ENCODE measurements at places on chromosomes 11 and 22.
A peak's percentile ranks its signal among the peaks of the same experiment; 100 is the strongest.

DNA sequence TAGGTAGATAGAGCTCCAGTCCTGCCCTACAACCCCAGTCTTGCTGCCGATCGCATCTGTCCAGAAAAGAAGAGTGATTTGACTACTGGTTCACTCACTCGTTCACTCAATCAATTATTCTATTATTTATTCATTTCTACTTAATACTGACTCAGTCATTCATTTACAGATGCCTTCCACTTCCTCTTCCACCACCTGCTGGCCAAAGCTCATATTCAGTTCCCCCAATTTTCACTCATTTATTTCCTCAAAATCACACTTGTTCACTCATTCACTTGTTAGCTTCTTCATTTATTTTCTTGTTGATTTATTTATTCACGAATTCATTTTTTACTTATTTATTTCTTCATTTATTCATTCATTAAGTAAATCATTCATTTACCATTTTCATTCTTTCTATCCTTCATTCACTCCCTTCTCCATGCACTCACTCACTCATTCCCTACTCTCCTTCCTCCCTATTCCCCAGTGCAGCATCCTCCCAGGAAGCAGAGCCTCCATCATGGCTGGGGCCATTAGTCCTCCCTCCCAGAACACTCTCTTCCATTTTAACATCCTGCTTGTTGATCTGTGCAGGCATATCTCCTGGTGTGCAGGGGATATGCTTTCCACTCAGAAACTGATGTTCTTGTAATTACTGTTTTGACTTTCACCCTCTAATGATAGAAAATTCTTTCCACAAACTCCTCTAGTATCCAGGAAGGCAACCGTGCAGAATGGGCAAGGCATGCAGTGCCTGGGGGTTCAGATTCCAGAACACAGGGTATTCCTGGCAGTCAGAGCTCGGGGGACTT is 281.0 kb downstream of the TENM4 start:
- DNase-seq: no peak

- no peak for DNase-seq
Observed at GRCh38 chr22:44448271-44448830, 49.7 kb downstream of the RTL6 start.

DNA sequence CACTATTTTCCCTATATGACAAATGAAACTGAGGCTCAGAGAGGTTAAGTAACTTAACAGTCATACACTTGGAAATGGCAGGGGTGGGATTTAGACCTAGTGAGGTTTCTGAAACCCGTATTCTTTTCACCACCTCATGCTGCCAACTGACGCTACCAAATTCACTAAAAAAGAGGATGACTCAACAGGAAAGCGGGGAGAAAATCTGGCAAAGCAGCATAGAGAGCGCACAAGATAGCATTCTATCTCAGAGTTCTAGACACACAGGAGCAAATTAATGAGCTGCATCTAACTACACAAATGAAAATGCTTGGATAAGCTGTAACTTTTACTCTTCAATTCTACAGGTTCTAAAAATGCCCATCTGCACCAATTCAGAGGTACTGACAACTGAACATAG is 136.4 kb downstream of the RBFOX2 start:
- no peak for DNase-seq

DNA sequence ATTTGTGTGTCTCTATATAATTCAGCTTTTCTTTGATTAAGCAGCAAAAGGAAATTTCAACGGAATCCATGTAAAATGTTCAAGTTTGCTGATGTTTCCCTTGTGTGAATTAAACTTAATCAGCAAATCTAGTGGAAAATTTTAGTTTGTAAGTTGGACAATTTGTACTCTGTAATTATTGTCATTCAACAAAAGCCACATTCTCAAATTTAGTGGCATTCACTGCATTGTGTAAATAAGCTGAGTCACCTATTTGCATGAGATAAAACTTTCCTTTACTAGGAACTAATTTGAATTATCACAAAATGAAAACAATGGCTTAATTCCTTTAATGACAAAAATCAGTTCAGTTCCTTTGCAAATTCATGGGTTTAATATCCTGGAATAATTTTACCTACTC is 784.2 kb upstream of the CCDC179 start:
- no peak for DNase-seq

DNA sequence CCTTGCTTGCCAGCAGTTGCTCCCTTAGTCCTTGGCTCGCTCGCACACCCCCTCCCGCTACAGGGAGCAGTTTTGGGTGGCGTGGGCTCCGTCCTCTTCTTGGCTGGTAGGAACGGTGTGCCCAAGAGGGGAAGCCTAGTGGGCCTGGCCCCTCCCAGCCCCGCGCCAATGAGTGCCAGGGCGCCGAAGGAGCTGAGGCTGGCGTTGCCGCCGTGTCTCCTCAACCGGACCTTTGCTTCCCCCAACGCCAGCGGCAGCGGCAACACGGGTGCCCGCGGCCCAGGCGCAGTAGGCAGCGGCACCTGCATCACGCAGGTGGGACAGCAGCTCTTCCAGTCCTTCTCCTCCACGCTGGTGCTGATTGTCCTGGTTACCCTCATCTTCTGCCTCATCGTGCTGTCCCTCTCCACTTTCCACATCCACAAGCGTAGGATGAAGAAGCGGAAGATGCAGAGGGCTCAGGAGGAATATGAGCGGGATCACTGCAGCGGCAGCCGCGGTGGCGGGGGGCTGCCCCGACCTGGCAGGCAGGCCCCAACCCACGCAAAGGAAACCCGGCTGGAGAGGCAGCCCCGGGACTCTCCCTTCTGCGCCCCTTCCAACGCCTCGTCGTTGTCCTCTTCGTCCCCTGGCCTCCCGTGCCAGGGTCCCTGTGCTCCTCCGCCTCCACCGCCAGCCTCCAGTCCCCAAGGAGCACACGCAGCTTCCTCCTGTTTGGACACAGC is 1.6 kb downstream of the C11orf87 start:
- no peak for DNase-seq

- no peak for DNase-seq
Observed at GRCh38 chr11:121892131-121892681, 223.8 kb downstream of the BLID start.

DNA sequence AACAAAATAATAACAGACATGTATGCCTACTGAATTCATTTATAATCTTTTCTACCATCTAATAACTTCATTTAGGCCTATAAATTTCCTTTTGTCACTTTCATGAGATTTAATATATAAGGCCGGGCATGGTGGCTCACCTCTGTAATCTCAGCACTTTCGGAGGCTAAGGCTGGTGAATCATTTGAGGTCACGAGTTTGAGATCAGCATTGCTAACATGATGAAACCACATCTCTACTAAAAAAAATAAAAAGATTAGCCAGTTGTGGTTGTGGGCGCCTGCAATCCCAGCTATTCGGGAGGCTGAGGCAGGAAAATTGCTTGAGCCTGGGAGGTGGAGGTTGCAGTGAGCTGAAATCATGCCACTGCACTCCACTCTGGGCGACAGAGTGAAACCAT is 14.2 kb upstream of the NTM start:
- no peak for DNase-seq

DNA sequence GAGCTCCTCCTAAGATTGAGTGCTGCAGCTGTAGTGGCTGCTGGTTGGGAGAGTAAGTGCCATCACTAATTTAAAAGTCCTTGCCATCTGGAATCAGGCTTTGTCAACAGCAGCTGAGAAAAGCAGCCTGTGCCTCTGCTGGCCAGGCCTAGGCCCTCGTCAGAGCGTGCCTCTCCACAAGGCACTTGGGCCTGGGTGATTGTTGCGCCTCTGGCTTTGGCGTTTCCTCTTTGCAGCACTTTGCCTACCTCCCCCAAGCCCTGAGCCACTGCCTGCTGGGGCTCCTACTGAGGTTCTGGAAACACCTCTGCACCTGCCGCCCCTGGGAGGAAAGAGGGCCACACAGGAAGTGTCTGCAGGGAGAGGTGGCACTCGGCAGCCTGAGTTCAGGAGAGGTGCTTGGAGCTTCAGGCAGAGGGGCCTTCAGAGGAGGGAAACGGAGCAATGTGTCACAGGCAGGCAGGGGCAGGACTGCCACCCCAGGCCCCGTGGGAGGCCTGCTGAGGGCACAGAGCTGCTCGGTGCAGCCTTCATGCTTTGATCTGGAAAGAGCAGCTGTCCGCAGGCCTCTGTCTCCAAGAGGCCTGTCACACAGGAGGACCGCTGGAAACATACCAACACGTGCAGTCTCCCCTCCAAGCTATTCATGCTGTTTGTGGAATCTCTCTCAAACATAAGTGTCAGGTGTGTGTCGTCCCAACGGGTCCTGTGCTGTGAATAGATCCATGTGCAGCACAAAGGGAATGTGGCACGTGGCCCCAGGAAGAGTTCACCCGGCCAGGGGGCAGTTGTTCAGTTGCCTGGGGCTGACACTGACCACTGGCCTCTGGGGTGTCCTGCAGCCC is 61.5 kb upstream of the EMID1 start:
- DNase-seq: no peak

DNA sequence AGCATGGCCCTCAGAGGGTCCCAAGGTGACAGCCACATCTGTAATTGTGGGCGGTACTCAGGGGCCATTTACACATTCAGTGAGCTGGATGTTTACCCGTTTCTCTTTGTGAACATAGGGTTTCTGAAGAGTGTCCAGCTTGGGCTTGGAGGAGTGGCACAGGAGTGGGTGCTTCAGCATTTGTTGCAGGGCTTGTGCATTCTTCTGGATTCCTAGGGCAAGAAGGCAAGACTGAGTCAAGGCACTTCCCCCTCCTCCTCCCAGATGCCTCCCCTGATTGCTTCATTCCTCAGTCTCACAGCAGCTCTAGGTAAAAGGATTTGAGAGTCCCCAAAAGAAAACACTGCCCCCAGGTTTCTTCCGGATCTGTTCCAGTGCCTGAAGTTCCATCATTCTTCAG is 95.4 kb downstream of the RNF169 start:
- DNase-seq: no peak

GRCh38 chr11:66321606-66322005 is 4.8 kb upstream of the CD248 start:
- no peak for DNase-seq

DNA sequence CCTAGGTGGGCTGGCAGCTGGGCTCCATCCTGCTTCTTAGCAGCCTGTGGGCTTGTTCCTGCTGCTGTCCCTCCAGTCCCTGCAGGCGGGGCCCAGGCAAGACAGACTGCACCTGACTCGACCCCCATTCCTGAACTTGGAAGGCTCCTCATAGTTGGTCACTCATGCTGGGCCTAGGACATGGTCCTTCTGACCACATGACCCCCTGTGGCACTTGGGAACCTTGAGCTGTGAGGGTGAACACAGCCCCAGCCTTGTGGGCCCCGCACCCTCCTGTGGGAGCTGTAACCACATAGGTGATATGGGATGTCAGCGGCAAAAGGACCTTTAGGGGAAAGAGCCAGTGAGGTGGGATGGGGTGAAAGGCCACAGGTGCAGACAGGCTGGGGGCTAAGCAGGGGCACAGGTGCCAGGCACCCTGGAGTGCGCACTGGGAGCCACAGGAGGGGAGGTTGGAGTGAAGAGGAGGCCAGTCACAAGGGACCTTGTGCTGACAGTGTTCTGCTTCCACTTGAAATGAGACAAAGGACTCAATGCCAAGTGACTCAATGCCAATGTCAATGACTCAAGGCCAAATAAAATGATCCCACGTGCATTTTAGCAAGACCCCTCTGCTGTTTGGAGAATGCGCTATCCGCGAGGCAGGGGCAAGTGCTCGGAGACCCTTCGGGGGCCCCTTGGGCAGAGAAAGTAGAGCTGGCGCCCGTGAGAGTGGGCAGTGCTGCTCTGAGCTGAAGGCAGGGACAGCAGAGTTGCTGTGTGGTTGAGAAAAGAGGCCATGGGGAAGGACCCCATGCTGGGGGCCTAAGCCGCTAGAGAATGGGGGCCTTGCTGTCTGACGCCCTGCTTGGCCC is 90.7 kb downstream of the MORC2 start:
- no peak for DNase-seq

GRCh38 chr11:66347425-66348276 is at the start of gene B4GAT1:
Gene B4GAT1 (minus strand): TSS chr11:66347629. CDS start chr11:66347545, 84 bp downstream.
- DNase-seq: peak; percentile 72

DNA sequence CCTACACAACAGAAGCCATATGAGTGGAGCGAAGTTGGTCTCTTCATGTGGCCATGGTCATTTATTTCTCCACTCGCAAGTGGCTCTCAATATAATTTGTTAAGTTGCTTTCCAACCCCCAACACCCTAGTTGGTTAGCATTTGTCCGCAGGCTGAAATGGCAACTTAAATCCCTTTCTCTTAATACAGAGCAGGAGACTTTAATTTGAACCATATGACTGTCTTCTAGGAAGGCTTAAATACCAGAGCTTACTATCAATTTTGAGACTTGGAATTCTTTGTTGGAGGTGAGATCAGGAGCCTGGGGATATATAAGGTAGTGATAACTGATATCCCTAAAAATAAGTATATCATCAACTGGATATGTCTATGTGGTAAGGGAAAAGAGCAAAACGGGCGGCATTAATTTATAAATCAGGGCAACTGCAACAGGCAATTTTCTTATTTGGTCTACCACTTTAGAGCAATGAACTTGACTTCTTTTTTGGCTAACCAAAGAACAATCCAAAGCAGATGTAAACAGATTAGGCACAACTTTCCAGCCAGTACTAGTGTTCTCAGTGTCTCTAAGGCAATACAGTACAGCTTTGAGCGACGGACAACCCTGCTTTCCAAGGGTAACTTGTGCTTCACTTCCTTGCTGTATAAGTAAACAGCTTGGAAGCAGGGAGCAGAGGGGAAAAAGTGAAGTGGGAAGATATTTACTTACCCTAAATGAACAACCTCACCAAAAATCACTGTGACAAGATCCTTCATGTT is 74.7 kb upstream of the APOA1 start:
- no peak for DNase-seq

All from stimulated activated CD4-positive, alpha-beta T cell treated with anti-CD3 and anti-CD28 coated beads, Interleukin-1b, Interleukin-23, amount 100 ng/mL, for 4 hours (primary cell).